ENCODE measurements at places on chromosomes 5 and 9.

DNA sequence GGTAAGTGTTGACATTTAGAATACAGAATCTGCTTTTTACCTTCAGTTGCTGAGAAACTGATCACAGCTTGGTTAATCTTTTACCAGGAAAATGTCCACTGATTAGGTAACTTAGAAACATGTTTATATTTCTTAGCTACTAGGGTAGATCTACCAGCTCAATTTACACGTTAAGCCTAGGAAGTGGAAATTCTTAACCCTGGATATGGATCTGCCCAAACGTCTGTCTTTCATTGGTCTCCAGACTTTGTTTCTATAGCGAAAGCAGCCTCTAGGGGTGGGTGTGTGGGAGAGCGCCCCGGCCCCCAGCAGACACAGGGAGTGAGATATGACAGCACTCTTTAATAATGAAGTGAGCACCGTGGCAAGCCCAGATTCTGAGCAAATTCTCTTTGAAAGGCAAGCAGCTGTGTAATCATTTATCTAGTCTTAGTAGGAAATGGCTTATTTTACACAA lies 141.6 kb upstream of the ZNF608 start:
- DNase-seq, result no peak

- DNase-seq, result no peak
Measured at GRCh38 chr5:158027806-158028775, 169.1 kb upstream of the CLINT1 start.

GRCh38 chr9:89428222-89428761 lies 69.6 kb downstream of the SEMA4D start:
- DNase-seq, result no peak

DNA sequence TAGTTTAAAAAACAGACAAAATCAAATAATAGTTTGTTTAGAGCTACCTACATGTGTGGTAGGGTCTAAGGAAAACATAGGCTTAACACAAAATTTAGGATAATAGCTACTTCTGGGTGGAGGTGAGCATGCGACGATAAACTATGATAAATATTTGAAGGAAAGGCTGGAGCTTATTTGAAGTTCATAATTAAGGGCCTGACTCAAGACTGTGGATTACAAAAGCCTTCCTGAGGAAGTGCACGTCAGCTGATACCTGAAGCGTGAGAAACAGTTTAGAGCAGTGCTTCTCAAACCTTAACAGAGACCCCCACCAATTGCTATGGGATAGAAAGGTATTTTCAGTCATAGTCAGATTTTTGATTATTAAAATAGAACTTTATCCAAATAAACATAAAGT lies 20.4 kb upstream of the UBLCP1 start:
- no peak for DNase-seq

GRCh38 chr5:179421144-179421901 lies 76.1 kb upstream of the ADAMTS2 start:
- no peak for DNase-seq

DNA sequence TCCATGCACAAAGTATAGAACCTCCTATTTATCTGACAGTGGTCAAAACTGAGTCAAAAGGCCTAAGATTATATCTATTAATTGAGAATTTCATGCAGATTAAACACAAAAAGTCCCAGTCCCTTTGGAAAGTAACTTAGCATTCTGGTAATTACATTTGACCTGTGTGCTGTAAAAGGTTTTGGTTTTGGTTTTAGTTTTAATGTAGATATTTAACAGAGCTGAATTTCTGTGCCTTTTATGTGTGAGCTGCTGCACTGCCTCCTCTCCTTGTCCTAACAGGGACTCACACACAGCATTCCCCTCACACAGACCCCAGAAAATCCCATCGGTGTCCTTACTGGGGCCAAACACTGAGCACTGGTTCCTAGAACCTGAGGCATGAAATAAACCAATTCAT lies 31.0 kb upstream of the FSD1L start:
- no peak for DNase-seq

DNA sequence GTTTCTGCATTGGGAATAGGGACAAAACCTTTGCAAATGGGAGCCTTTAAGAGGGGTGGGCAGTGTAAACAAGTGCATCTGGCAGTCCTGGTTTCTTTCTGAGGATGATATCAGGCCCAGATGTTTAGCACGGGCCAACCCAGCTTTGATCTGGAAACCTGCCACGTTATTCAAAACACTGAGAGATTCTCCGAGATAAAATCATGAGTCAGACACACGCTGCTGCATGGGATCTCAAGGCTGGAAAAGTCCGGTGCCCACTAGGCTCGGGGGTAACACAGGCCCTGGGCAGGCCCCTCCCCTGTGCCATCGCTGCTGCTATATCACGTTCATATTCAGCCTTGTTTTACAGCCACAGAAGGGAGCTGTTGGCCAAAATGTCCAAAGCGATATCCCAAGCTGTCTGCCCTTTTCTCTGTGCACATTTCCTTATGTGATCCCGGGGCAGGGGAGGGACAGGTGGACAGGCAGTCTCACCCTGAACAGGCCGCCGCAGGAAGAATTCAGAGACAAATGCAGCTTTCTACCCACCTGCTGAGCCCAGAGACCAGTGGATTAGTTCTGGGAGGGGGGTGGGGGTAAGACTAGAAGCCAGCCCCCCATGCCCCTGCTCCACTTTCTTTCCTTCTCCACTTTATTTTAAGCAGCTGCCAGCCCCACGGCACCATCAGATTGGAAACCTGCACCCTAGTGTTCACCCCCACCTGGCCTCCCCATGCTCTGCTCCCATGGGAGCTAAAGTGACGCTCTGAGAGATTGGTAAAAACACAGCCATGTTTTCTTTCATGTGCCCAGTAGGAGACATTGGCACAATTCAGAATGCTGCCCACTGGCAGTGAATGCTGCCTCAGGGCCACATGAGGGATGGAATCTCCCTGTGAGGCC lies 63.1 kb downstream of the TMOD1 start:
- no peak for DNase-seq

DNA sequence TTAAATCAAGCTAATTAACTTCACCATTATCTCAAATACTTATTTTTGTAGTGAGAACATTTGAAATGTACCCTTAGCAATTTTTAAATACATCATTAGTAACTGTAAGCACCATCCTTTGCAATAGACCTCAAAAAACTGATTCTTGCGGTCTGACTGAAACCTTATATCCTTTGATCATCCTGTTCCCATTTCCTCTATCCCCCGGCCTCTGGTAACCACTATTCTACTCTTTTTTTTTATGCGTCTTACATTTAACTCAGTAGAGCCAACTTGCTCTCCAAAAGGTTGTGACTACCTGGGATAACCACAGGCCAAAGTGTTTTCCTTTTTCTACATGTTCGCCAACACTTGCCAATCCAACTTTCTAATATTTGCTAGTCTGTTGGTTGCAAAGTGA lies 106.1 kb downstream of the IRX1 start:
- DNase-seq, result no peak

GRCh38 chr9:91119142-91119541 lies 242.6 kb downstream of the AUH start:
- no peak for DNase-seq

DNA sequence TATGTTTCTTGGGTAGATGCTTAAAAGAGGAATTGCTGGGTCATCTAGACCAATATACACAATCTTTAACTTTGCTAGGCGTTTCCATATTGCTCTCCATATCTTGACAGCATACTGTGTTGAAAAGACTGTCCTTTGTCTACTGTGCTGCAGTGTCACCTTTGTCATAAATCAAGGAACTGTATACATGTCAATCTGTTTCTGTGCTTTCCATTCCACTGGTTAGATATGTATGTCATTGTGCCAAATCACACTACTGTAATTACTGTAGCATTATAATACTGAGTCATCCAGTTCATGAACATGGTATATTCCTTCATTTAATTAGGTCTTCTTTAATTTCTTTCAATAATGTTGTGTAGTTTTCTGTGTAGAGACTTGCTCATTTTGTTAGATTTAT lies 149.7 kb upstream of the RASGRF2 start:
- no peak for DNase-seq
